Urothelium cell line (cell line): ENCODE measurements at places on chromosomes 7 and 10.

- DNase-seq = no peak
Observed at GRCh38 chr10:87085537-87085936, 9.1 kb downstream of the GLUD1 start.

DNA sequence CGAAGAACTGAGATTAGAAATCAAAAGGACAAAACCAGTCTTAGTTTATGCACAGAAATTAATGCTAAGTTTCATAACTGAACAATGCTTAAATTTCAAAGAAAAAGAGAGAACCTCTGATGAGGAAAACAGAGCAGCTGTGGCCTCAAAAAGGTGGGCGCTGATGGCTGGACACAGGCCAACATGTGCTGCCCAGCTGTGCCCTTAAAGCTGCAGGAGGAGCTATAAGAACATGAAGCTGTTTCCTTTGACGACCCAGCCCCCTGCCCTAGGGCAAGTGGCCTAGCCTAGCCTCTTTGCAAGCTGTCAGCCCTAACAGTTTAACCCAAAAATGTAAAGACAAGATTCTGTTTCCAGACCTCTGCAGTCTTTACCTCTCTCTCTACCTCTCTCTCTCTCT is 107.7 kb downstream of the GRID1 start:
- no peak for DNase-seq

DNA sequence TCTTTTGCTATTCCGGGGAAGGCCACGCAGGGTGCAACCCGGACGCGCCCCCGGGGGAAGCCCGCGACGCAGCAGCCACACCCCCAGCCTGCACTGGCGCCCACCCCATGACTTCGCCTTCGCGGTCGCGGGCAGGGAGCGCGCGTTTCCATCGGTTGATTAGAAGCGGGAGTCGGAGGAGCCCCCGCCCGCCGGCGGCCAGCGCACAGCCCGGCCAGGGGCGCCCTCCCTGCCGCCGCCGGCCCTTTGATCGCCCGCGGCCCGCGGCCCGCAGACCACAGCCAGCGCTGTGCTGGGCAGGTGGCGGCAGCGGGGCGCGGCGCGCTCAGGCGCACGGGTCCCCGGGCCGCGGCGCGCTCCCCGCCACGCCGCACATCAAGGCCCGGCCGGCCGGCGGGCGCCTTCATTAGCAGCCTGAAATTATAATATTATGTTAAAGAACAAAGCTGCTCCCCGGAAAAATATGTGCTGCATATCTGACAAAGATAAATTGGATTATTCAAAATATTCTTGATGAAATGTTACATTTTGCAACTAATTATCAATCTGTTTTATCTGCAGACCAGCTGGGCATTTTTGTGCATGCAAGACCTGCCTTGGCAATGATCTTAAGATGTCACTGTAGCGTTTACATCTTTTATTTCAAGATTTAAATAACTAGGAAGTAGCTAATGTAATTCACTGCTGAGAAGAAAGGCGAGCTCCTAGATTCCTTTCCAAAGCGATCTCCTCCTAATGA is 160.7 kb upstream of the MKI67 start:
- DNase-seq = peak; percentile 20

- DNase-seq = no peak
Observed at GRCh38 chr10:98881789-98882188, 353.9 kb downstream of the HPSE2 start.

DNA sequence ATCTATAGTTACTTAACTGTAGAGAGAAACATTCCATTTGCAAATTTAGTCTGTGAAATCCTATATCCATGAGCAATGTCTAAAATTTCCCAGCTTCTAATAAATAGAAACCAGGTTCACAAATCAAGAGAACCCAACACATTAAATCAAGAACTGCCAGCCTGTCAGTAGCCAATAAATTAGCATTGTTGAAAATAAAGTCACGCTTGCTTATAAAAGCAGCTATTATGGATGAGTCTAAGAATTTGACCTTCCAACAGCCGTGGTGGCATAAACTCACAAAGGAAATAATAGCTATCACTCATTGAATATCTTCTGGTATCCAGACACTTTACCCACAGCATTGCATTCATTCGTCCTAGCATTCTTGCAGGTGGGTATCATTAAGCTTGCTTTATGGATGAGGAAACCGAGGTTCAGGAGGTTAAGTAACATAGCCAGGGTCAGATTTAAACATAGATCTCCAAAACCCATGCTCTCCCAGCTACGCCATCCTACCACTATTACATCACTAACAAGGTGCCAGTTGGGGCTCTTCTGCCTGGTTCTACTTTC is 260.1 kb upstream of the YAE1 start:
- peak; percentile 32 for DNase-seq

- DNase-seq = no peak
Observed at GRCh38 chr7:157014635-157015555, 4.4 kb upstream of the MNX1 start.

DNA sequence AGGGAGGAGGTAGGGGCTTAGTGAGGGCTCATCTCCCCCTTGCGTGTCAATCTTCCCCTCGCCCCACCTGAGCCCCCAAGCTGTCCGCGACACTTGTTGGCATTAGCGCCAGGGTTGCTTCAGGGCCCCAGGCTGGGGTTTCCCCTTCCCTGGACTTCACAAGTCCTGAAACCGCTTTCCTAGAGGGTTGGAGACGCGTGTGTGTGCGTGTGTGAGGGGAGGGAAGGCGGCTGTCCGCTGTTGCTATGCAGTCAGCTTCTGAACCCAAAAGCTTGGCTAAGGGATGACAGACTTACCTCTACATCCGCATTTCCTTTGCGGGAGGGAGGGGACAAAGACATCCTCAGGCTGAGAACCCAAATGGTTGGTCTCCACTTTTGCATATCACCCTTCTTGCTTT is 803 bp downstream of the GOLGA7B start:
- no peak for DNase-seq

DNA sequence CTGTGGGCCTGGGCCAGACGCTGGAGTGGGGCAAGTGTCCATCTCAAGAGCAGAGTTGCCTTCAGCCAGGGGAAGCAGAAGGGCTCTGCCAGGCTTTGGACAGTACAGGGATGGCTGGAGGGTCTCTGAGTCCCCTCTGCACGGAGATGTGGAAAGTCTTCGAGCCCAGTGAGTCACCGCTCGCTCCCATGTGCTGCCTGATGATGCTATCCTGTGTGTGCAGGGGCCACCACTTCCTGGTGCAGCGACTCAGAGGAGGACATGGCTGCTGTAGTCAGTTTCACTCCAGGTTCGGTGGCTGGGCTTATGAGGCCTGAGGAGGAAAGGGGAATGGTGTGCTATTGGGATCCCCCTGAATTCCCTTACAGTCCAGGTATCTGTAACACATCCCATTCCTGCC is 6.0 kb downstream of the ADCYAP1R1 start:
- DNase-seq = peak; percentile 40

- DNase-seq = no peak
Observed at GRCh38 chr7:132053871-132054270, 497.4 kb upstream of the PODXL start.

DNA sequence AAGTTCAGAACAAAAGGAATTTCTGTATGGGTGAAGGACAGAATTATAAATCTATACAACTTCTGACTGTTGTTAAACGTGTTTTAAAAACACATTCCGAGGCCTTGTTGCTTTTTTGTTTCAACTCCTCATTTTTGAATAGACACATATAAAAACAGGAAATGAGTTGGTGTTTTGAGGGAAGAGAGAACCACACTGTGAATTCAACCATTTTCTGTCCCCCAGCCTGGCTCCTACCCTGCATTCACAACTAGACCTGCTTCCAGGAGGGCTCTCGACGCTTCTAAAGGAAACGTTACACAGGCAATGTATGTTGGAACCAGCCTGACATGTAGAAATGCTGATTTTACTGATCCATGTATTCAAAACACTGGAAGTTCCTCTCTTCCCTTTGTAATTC is 76.5 kb downstream of the OR13A1 start:
- no peak for DNase-seq

GRCh38 chr10:51312817-51313216 is 238.5 kb downstream of the PRKG1 start:
- DNase-seq = no peak

- DNase-seq = no peak
Observed at GRCh38 chr7:92609921-92610518, 19.8 kb upstream of the FAM133B start.

- no peak for DNase-seq
Observed at GRCh38 chr10:35467186-35467585, 130.9 kb downstream of the CCNY start.

DNA sequence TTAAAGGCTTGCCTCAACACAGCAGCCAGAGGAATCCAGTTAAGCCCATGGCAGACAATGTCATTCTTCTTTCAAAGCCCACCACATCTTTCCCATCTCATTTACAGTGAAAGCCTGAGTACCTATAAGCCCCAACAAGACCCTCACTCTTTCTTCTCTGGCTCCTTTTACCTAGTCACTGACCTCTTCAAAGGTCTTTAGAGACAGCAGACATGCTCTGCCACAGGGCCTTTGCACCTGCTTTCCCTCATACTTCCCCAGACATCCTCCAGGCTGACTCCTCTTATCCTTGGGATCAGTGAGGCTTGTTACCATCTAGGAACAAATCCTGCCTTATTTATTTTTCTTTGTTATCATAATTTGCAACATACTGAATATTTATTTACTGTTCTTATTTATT is 17.8 kb downstream of the HYAL4 start:
- DNase-seq = no peak

- DNase-seq = no peak
Observed at GRCh38 chr7:129169171-129169671, 19.2 kb upstream of the SMO start.

- DNase-seq = no peak
Observed at GRCh38 chr10:67603701-67604100, 92.3 kb downstream of the CTNNA3 start.

DNA sequence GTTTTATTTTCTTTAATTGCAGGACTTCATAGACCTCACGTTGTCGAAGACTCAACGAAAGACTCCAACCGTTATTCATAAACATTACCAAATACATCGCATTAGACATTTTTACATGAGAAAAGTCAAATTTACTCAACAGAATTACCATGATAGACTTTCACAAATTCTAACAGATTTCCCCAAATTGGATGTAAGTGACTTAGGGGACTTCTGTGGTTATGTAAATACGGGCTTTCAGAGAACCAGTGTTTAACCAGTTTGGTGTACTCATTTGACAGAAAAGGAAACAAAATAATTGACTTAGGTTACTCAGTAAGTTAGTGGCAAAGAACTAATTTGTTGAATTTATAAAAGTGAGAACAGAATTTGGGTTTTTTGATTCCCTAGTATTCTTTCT is 4.2 kb downstream of the GTPBP4 start:
- DNase-seq = no peak

DNA sequence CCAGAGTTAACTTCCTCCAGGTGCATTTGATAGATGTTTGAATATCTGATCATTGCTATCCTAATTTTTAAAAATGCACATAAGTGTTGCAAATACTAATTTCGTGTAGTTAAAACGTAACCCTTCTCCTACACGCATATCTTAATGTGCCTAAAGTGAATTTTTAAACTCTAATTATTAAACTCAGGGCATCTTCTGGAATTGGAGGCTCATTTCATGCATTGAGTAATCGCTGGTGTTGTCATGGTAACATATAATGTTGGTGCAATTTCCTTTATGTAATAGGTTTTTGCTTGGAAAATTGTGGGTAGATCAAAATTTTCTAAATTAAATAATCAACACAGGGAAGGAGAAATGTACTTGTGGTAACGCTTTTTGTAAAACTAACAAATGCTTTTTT is 56.2 kb downstream of the ARMC3 start:
- DNase-seq = no peak

DNA sequence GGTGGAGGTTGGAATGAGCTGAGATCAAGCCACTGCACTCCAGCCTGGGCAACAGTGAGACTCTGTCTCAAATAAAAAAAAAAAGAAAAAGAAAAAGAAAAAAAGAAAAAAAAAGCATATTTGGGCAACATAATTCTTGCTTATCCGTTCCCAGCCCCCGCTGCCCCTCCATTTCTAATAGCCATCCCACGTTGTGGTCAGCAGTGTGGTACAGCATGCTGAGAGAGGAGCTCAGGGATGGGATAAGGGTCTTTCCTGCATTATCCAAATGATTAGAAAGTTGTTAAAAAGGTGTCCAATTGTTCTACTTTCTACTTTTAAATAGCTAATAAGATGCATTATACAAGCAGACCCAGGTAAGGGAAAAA is 104.9 kb upstream of the ZNF92 start:
- DNase-seq = no peak

DNA sequence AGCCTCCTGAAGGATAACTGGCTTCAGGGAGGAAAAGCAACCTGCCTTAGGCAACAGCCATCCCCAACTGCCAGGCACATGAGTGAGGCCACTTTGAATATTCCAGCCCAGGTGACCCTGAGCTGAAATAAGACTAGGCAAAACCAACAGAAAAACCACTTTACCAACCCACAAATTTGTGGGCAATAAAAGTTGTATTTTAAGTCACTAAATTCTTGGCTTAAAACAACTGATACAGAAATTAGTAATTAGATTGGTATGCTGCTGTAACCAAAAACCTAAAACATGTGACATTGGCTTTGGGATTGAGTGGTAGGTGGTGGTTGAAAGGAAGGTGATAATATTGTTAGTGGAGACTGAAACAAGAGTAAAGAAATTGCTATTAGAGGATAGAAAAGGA is 39.9 kb downstream of the ABCB4 start:
- peak; percentile 74 for DNase-seq

- peak; percentile 57 for DNase-seq
Observed at GRCh38 chr10:84352251-84352842, 24.0 kb downstream of the CCSER2 start.

GRCh38 chr7:111878785-111879184 is 316.5 kb upstream of the IMMP2L start:
- no peak for DNase-seq

DNA sequence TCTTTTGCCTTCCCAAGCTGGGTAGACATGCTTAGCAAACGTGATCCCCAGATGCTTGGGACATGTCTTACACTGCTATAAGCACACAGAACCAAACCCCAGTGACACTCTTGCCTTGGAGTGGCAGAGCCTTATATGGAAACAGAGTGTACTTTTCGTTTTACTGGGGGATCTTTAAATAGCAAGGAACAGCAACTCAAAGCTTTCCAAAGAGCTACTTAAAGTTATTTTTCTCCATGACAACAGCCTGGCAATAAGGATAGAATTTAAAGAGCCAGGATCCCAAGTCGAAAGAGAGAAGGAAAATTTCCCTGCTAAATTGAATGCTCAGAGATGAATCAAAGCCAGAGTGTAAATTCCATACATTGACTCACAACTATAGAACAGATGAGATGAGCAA is 67.8 kb downstream of the ZNF365 start:
- DNase-seq = no peak

- no peak for DNase-seq
Observed at GRCh38 chr7:132475669-132476116, 100.6 kb downstream of the PLXNA4 start.

GRCh38 chr10:91345716-91346115 is 64.4 kb upstream of the HECTD2 start:
- no peak for DNase-seq

DNA sequence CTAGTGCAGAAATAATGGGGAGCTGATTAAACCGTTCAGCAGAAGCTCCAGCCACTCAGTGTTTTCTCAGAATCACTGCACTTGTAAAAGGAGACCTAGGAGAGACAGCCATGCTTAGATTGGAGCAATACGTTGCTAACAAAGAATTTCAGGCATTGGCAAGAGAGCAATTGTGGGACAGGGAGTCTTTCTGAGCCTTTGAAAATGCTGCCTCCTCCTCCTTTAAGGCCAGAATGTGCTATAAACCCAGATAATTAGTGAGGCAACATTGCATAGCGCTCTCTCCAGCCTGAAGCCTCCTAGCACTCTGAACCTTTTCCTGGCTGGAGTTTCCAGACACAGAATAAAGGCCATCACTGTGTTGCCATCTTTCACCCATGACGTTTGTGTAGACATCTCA is 18.5 kb upstream of the PTPRN2 start:
- DNase-seq = no peak

- DNase-seq = no peak
Observed at GRCh38 chr7:128194533-128195282, 46.4 kb upstream of the LEP start.
